ENCODE measurements at places on chromosomes 2 and 18. TPM values are rescaled to one million over a fixed set of nuclear protein-coding genes. Genes with fewer than 3 reads are reported as not detected.

- no peak for DNase-seq
Observed at GRCh38 chr2:201730651-201731285, 32.3 kb upstream of the MPP4 start.

ALPG gene
- 0.05 TPM for total RNA-seq

GRCh38 chr18:76952747-76953146, 130.4 kb downstream of the ZNF236 start:
- no peak for DNase-seq

DNA sequence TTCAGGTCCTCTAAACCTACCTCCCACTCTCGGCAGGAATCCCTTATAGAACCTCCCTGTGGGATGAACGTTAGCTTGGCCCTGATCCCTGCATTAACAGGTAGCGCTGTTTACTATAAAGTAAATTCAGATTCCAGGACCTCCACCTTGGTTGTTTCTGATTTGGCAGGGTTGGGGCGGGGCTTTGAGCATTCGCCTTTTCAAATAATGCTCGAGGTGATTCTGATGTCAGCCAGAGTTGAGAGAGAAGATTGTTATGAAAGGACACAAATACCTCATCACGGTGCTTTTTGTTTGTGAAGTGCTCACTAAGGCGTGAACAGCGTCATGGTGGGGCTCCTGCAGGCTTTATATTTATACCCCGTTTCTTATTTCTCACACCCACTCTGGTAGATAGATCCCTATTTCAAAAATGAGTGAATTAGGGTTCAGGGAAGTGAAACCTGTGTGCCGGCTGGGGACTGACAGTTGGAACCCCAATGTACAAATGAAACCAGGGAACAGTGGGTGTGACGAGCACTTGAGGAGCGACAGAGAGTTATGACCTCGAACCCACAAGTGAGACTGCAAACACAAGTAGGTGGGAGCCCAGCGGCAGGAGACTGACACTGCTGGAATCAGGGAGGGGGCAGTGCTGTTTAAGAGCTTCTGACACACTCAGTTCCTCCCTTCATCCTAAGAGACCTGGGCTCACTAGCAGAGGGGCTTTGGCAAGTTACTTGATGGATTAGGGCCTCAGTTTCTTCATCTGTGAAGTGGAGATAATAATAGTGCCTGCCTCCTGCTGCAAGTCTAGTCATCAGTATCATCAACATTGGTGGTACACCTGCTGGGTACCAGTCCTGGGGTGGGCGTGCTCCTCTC, 14.2 kb upstream of the CXCR4 start:
- DNase-seq = no peak

ZSWIM2 gene
- total RNA-seq = not detected
